ENCODE measurements at places on chromosomes 11 and 22.

GRCh38 chr11:96472085-96472484 is 82.3 kb downstream of the JRKL start:
- DNase-seq: no peak

DNA sequence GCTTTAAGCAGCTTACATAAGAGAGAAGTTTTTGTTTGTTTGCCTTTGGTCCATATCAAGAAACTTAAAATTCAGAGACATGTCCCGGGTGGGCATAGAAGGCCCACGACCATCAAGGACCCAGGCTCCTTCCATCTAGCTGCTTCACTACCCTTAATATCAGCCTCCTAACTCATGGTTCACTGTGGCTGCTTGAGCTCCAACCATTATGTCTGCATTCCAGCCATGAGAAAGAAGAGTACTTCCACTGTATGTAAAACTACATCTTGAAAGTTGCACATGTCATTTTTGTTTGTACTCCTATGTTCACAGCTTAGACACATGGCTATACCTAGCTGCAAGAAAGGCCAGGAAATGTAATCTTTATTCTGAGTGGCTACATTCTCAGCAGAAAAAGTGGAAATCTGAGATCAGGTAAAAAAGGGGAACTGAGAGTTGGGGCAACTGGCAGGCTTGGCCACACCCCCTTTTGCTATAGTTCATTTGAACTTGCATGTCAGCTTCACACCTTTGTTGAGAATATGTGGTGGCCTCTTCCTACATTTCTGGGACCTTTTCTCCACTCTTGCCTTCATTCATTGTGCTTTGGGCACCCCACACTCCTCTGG is 81.3 kb upstream of the TP53I11 start:
- DNase-seq: no peak

DNA sequence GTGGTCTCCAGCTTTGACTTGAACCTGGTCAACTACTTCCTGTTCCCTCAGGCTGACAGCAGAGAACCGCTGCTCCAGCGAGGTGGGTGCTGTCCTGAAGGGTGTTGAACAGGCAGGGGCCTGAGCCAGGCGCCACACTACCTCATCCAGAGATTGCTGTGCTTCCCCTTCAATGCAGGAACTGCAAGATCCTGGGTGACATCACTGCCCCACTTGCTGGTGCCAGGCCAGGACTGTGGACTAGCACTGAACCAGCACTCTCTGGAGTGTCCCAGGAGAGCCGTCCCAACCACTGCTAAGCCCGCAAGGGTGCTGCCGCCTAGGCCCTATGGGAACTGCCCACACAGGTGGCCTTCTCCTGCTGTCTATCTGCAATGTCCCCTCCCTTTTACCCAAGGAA is 51.7 kb downstream of the GAB4 start:
- no peak for DNase-seq

- no peak for DNase-seq
Measured at GRCh38 chr11:128283451-128283850, 303.9 kb downstream of the ETS1 start.

- DNase-seq: no peak
Measured at GRCh38 chr11:37699644-37700043, 1101.6 kb upstream of the RAG2 start.

- DNase-seq: no peak
Measured at GRCh38 chr11:66607126-66607834, 9.2 kb upstream of the RBM14 start.

GRCh38 chr11:88358040-88358431 is 20.5 kb upstream of the CTSC start:
- DNase-seq: no peak

DNA sequence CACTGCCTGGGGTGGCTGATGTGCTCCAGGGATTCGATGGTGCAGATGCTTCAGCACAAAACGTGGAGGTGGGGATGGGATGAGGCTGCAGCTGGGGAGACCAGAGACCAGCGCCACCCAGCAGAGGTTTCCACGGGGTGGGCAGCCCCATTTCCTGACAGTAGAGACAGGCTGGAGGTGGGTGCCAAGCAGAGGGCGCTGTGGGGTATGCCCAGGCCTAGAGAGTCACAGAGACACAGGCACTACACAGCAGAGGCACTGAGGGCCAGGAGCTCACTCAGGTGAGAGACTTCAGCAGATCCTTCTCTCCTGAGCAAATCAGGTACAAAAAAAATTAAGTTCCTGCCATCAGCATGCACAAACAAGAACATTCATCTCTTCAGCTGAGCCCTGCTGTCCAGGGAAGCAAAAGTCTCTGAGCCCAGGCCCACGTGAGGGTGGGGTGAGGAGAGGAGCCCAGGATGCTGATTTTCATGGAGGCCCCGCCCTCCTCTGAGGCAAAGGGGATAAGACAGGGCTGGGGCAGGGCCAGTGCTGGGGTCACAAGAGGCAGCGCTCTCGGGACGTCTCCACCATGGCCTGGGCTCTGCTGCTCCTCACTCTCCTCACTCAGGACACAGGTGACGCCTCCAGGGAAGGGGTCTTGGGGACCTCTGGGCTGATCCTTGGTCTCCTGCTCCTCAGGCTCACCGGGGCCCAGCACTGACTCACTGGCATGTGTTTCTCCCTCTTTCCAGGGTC is 53.1 kb downstream of the GGTLC2 start:
- no peak for DNase-seq

DNA sequence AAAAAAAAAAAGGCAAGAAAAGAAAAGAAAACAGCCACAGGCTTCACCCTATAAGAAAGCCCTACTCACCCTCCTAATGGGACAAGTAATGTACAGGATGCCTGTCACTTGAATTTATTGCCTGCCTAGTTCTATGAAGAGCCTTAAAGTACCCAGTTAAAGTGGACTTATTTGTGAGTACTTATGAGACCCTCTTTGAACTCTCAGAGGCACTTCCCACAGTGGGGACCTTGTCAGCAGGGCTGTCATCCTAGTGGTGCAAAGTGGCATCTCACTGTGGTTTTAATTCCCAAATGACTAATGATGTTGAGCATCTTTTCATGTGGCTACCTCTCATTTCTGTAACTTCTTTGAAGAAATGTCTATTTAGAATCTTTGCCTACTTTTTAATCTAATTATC is 41.8 kb upstream of the BARX2 start:
- no peak for DNase-seq

DNA sequence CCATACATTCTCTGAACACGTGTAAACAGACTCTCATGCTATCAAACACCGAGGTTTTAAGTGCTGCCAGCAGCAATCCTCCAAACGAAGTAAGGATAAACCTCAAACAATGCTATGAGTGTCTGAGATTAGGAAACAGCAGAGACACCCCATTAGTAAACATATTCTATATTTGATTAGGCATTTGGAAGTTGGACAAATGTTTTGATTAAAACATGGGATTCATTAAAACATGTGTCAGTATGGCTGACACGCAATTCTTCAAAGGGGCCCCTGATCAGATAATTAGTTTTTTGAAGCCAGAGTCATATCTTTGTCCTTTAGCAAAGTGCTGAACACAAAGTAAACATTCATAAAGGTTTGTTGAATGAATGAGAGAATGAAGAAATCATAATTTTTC is 33.2 kb upstream of the BLID start:
- no peak for DNase-seq

DNA sequence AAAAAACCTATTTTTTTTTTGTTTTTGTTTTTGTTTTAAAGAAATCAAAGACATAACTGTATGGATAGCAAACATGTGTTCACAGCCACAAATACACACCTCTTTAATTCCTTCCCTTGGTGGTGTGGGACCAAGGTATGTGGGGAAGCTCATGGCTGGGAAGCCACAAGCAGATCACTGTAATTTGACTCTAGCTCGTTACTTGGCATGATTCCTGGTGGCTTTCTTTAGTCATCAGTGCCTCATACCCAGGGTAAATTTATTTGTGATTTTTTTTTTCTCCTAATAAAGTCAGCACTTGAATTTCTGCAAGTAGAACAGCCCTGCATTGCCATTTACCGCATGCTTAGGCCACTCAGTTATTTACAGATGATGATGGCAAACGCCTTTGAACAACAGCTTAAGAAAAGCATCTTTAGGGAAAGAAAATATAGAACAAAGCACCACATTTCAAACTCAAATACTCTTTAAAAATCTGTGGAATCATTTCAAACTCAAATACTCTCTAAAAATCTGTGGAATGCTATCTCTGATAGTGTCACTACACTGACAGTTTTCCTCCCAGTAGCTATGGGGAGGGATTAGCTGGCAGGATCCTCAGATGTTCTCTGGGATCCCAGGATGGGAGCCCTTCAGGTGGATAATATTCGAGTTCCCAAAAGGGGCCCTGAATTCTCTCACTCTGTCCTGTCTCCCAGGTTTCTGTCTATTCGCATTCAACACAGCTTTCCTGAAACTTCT is 687.2 kb downstream of the OPCML start:
- DNase-seq: no peak

- DNase-seq: peak; percentile 35
Measured at GRCh38 chr11:48020092-48020755, 39.9 kb downstream of the PTPRJ start.

DNA sequence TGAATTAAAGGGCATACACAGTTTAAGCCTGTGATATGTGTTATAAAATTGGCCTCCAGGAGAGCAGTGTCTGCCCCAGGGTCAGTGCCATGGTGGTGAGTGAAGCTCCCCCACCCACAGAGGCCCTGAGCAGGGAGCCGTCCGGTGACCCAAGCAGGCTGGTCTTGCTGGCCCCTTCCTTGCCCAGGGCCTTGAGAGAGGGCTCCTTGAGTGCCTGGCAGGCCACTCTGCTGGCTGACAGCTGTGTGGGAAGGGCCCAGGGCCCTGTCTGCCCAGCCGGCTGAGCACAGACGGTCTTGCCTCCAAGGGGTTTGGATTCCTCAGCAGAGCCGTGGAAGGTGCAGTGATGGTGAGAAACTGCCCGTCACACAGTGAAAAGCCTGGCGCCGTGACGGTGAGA is 25.9 kb downstream of the PTDSS2 start:
- no peak for DNase-seq

GRCh38 chr11:96052921-96053651 is 129.2 kb upstream of the MTMR2 start:
- DNase-seq: no peak

- no peak for DNase-seq
Measured at GRCh38 chr11:35256296-35256695, 117.3 kb downstream of the CD44 start.

GRCh38 chr11:36976741-36977140 is 378.7 kb upstream of the RAG2 start:
- no peak for DNase-seq

DNA sequence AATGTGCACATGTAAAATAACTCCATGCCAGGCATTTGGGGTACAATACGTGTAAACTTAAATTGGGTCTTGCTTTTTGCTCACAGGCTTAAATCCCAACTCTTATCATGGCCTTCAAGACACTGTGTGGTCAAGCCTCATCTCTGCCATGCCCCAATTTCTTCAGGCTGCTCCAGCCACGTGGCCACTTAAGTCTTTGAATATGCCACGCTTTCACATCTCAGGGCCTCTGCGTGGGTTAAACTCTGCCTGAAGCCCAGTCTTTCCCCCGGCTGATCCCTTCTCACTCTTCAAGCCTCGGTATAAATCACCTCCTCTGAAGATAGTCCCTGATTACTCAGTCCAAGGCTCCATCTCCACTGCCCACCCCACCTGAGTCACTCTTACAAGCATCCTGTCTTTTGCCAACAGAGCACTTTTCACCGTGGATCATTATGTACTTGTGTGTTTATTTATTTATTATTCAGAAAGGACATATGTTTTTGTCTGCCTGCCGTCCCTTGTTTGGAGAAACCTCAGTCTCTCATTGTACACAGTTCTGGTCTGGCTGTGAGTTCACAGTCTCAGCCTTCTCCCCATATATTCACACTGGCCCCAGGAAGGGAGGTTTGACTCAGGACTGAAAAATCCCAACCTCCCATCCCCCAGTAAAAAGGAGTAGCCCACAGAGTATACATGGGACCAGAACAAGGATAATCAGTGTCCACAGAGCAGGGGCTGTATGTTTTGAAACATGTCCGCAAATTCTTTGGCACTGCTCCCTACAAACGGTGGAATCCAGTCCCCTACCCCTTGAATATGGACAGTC is 344.7 kb downstream of the MN1 start:
- DNase-seq: no peak

- no peak for DNase-seq
Measured at GRCh38 chr11:11206484-11206883, 146.6 kb downstream of the CSNK2A3 start.

DNA sequence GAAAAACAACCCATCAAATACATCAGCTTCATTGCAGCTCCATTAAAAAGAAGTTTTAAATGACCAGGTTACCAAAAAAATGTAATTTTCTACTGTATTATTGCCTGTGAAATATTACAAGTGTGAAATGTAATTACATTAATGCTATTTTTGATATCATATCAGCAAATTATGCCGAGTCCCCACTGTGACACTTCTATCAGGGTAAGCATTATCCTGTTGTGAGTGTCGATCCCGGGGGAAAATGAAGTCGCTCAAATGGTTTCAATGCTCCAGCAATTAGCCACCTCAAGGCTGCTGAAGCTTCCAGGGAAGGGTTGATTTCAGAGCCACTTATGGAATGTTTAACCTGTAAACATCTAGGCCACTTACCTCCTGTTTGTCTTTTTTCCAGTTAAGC is 70.4 kb downstream of the RCN1 start:
- no peak for DNase-seq

DNA sequence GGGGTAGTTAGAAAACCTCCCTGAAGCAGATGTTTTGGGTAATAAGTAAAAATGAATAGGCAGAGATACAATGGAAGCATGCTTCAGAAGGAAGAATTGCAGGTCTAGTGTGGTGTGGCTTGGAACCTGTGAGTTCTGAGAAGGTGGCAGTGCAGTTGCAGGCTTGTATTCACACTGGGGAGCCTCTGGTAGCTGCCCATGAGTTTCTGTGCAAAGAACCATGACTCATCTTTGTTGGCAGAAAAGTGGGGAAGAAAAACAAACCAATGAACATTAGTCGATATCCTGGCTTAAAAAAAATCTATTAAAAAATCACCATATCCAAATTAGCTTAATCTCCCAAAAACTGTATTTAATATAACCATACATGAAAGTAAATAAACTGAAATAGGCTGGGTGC is 232.6 kb downstream of the FAT3 start:
- DNase-seq: no peak

DNA sequence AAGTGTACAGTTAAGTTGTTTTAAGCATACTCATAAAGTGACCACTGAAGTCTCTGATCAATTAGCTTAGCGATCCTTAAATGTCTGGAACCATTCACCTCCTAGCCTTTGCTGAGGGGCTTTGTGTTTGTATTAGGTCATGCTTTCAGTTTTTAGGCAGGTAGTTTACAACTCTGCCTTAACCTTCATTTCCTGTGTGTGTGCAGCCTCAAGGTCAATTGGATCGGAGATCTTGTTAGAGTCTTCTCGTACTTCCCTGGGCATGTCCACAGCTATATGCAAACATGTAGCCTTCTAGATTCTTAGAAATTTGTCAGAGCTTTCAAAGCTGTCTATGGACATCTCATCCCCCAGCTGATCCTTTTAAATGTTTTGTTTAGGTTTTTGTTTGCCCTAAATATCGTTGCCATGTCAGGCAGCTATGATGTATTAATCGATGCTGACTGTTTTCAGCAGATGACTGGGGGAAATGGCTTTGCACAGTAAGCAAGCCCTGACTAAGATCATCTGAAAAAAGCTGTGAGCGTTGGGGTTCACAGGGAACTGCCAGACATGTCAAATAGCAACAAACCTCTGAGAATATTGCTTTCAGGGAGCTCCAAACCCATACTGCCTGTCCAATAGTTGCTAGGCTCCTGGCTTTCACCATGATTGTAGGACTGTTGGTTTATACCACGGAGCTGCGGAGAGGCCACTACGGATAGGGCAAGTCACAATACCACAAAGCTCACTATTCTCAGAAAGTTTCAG is 45.6 kb downstream of the GLYAT start:
- no peak for DNase-seq

- no peak for DNase-seq
Measured at GRCh38 chr11:133343951-133344350, 188.3 kb downstream of the OPCML start.

GRCh38 chr11:66881927-66882452 is 25.1 kb downstream of the LRFN4 start:
- no peak for DNase-seq
